A549 treated with ZK216348 at 1 μM for 4 hours (cell line): ENCODE measurements at places on chromosomes 1 and 21. TPM values are rescaled to one million over a fixed set of nuclear protein-coding genes. Genes with fewer than 3 reads are reported as not detected.

Gene CFHR4
- not detected in 5 replicates for total RNA-seq

Gene CCNL2
- 38.3 to 62.7 TPM (median 53.1 TPM) in 5 replicates for total RNA-seq

Gene OR2L13
- total RNA-seq, result not detected in 5 replicates

Gene RGS1
- total RNA-seq, result not detected in 5 replicates

Gene C8B
- not detected in 5 replicates for total RNA-seq

Gene SPATA21
- 0.05 TPM in 1 of 5 replicates, not detected in the others for total RNA-seq

Gene GPR89B
- 3.8 to 5.7 TPM (median 5.0 TPM) in 5 replicates for total RNA-seq

Gene FAM131C
- total RNA-seq, result 10.8 to 20.2 TPM (median 18.3 TPM) in 5 replicates

Gene NR1I3
- total RNA-seq, result not detected in 5 replicates

Gene CELA3B
- not detected in 5 replicates for total RNA-seq

Gene MTMR11
- 6.6 to 10.4 TPM (median 9.3 TPM) in 5 replicates for total RNA-seq

Gene ITLN2
- total RNA-seq, result 0.14 to 1.1 TPM (median 0.36 TPM) in 5 replicates

Gene VN1R5
- not detected in 5 replicates for total RNA-seq

Gene F11R
- 43.1 to 66.6 TPM (median 47.2 TPM) in 5 replicates for total RNA-seq

Gene PDE4B
- 8.6 to 12.6 TPM (median 10.4 TPM) in 5 replicates for total RNA-seq

Gene S100A3
- total RNA-seq, result 86.7 to 117 TPM (median 103 TPM) in 5 replicates

Gene TOE1
- 11.8 to 13.6 TPM (median 12.5 TPM) in 5 replicates for total RNA-seq

Gene APOBEC4
- total RNA-seq, result not detected in 5 replicates
